KG1 (cell line): ENCODE measurements at places on chromosomes 11 and 22.

- DNase-seq = no peak
Observed at GRCh38 chr22:49815641-49816091, 12.0 kb downstream of the BRD1 start.

- no peak for DNase-seq
Observed at GRCh38 chr11:44916331-44916730, 34.4 kb downstream of the TP53I11 start.

DNA sequence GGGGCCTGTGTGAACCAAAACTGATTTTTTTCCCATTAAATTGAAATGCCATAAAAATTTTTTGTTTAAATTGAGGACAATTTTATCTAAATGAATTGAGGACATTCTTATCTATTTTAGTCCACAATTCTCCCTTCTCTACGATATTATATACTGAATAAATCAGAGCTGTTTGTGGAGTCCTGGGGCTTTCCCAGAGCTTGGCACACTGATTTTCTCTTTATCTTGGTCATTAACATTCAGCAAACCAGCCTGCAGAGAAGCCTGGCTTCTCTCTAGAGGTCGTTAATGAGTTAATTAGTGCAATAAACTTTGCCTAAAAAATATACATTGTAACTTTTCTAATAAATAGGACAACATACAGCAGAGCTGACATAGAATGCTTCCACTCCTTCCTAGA, 615.7 kb downstream of the NELL1 start:
- DNase-seq = no peak

DNA sequence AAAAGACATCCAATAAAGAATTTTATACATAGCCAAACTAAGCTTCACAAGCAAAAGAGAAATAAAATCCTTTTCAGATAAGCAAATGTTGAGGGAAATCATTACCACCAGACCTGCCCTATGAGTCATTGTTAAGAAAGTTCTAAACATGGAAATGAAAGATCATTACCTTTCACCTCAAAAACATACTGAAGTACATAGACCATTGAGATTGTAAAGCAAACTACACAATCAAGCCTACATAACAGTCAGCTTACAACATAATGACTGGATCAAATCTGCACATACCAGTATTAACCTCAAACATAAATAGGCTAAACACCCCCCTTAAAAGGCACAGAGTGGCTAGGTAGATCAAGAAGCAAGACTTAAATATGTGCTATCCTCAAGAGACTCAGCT, 501.0 kb upstream of the LUZP2 start:
- DNase-seq = no peak

- no peak for DNase-seq
Observed at GRCh38 chr11:117295438-117296137, 4.4 kb downstream of the BACE1-AS start.

GRCh38 chr22:44548981-44549380, 50.9 kb upstream of the RTL6 start:
- no peak for DNase-seq

- DNase-seq = no peak
Observed at GRCh38 chr22:40834619-40835018, 15.5 kb upstream of the SLC25A17 start.
